ENCODE measurements at places on chromosomes 16 and 17. TPM values are rescaled to one million over a fixed set of nuclear protein-coding genes. Genes with fewer than 3 reads are reported as not detected.
A peak's percentile ranks its signal among the peaks of the same experiment; 100 is the strongest.

DRG2 gene
- total RNA-seq, result 65.2 TPM

CETP gene
- not detected for total RNA-seq

- DNase-seq, result no peak
Measured at GRCh38 chr16:58652741-58653140, 23.1 kb upstream of the CNOT1 start.

- no peak for DNase-seq
Measured at GRCh38 chr16:49854796-49855203, 1.1 kb downstream of the ZNF423 start.

GDPD3 gene
- total RNA-seq, result 25.6 TPM

ATMIN gene
- total RNA-seq, result 28.4 TPM

HBA2 gene
- total RNA-seq, result not detected

DNA sequence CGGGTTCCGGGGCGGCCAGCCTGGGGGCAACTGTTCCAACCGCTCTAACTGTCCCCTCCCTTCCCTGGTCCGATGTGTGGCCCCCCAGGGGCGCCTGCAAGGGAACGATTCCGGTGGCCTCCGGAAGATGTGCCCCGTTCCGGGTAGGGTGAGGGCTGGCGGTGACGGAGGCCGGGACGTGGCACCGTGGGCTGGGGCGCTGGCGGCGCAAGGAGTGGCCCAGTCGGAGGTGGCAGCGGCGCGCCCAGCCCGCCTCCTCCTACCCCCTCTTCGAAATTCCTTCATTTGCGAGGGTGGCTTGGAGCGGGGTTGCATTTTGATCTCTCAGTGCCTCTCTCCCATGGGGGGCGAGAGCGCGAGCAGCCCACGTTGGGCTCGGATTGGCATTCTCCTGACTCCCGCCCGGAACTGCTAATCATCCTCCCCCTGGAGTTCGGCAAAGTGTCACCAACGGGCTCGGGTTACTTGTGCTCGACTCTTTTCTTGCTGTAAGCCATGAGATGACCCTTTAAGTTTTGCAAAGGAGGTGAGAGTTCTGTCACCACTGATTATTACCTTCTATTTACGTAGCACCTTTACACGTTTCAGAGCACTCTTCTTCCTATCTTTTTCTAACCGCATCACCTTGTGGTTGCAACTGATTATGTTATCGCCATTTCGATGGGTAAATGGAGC lies 622 bp downstream of the NDEL1 start:
- DNase-seq, result peak; percentile 85

ADAMTS18 gene
- 0.27 TPM for total RNA-seq

PRSS53 gene
- total RNA-seq, result 18.4 TPM

DNA sequence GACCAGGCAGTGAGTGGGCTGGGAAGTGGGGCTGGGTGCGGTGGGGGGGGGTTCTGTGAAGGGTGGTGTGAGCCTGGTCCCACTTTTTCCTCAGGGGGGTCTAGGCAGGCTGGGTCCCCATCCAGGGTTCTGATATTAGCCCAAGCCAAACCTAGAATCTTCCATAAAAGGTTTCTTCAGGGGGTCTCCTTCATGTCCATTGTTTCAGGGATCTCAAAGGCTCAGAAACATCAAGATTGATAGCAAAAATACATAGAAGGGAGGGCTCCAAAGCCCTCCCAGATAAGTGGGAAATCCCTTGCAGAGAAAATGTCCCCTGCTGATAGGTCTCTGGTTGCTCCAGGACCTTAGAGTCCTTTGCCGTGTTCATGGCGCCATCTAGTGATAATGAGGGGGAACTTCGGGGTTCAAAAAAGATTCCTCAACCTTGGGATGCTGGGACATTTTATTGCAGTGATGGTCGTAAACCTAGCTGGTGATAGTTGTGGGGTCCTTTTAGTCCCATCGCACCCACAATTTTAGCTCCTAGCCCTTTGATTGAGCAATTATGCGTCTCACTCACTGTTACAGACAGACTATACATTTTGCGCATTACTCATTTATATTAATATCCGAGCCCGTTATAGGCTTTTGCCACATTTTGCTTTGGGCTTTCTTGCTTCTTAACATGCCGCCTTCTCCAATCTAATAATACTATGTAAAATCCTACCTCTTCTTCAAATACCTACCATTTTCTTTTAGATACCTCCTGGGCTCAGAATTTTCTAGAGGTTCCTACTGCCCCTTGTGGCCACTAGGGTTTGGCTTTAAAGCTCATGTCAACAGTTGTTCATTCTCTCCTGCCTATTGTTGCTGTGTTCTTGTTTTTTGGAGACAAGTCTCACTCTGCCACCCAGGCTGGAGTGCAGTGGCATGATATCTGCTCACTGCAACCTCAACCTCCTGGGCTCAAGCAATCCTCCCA lies 35.1 kb downstream of the IGF2BP1 start:
- DNase-seq, result peak; percentile 65

GRCh38 chr16:53864819-53865493 lies 161.0 kb downstream of the FTO start:
- DNase-seq, result no peak

- no peak for DNase-seq
Measured at GRCh38 chr16:57224651-57225335, 20.3 kb upstream of the ARL2BP start.

GRCh38 chr17:80225230-80225629 lies 5.0 kb downstream of the SLC26A11 start:
- DNase-seq, result no peak

CHST4 gene
- not detected for total RNA-seq

VPS4A gene
- 53.6 TPM for total RNA-seq

- no peak for DNase-seq
Measured at GRCh38 chr17:58176200-58176599, 9.4 kb downstream of the OR4D2 start.

GRCh38 chr16:29231244-29231643 lies 175.3 kb downstream of the NPIPB11 start:
- no peak for DNase-seq

DNA sequence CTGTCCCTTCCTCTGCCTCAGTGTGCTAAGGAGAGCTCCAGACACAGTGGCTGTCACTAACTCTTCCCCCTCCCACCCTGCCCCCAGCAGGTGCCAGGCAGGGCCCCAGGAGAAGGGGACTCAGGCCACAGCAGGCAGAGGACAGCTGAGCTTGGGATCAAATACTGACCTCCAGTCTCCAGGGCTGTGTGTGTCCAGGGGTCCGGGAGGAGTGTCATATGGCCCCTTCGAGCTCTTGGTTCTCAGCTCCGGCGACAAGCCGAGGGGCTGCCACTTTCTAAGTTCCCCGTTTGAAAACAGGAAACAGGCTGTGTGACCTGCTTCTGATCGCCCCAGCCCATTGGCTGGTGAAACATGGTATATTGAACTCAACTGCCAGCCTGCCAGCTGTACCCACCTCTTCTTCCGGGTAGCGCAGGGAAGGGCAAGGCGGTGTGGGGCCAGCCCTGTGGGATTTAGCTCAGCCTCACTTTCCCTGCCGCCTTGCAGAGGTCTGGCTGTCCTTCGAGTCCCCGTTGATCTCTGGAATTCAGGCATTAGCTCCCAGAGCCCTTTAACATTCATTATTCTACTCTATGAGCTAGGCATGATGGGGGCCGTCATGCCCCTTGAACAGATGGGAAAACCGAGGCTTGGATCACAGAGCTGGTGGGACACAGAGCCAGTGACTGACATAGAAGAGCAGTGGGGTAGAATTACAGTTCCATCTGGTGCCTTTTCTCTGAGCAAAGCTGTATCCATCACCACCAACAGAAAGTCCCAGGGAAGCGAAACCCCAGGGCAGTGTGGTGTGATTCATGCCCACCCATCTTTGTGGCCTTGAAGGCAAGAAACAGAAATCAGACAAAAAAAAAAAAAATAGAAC lies at the start of gene SNX20:
Gene SNX20, minus strand, starts transcription at position 292 of the 865 bp plus-strand sequence. CDS start 3,786 bp downstream, outside the sequence.
- DNase-seq, result peak; percentile 83

DNA sequence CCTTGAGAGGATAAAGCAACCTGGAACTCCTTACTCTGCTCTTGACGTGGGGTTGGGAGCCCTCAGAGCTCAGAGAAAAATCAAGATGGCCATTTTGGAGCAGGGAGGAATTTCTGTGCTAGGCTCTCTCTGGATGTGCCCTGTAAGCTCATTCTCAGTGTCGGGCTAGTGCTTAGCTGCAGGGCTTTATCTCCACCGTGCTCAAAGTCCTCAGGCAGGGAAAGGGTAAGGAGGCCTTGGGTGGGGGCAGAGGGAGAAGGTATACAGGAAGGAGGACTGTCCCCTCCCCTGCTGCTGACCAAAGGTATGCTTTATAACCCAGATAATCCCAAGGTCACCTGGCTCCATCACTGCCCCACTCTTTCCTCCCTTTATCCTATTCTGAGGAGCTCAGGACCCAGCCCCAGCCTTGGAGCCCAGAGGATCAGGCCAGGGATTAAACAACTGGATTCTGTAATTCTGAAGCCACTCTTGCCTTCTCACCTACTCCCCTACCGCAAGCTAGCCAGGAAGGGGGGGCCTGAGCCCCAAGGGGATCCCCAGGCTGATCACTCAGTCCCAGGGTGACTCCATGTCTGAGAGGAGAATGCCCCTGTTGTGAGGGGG lies 1.1 kb downstream of the DHRS11 start:
- peak; percentile 74 for DNase-seq

CRISPLD2 gene
- total RNA-seq, result 111 TPM

GRCh38 chr16:87701505-87701921 lies 64.3 kb downstream of the KLHDC4 start:
- DNase-seq, result peak; percentile 74

ADGRG3 gene
- total RNA-seq, result 2.7 TPM

DNA sequence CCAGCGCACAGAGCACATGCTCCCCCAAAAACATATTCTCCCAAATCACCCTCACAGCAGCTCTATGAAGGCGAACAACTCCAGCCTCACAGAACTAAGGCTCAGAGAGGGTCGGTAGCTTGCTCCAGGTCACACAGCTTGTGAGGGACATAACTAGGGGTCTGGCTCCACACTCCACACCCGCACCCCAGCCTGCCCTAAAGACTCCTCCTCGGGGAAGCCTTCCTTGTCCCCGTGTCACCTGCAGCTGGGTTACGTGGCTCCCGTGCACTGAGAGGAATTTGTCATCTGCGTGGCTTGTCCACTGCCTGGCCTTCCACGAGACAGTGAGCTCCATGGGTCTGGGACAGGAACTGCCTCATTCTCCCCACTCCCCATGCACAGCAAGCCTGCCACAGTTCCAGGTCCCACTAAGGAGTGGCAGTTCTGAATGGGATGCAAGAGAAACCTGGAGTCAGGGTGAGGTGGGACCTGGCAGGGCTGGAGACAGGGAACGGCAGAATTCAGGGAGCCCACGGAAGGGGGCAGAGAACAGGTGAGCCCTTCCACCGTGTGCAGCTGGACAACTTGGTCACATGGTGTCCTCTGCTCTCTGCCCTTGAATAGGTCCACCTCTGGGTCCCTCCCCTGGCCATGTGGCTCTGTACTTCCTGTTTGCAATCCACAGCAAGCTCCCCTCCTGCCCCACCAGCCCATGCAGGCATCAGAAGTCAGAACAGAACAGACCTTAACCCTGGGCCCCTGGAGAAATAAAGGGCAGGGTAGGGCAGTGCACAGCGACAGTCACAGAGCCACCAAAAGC lies 27.4 kb downstream of the TNFRSF13B start:
- no peak for DNase-seq

- no peak for DNase-seq
Measured at GRCh38 chr16:3465911-3466584, 22.6 kb downstream of the NAA60 start.

PYCARD gene
- total RNA-seq, result 201 TPM

RMI2 gene
- 2.3 TPM for total RNA-seq

CA7 gene
- 59.4 TPM for total RNA-seq
